HCT116 (cell line): ENCODE measurements at places on chromosomes 3 and 15.

DNA sequence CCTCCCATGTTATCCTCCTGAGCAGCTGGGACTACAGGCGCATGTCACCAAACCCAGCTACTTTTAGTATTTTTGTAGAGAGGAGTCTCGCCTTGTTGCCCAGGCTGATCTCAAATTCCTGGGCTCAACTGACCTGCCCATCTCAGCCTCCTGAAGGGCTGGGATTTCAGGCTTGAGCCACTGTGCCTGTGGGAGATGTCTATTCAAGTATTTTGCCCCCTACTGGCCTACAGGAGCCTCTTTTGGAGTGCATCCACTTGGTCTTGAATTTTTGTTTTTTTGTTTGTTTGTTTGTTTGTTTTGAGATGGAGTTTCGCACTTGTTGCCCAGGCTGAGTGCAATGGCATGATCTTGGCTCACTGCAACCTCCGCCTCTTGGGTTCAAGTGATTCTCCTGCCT, 3.2 kb upstream of the DHX30 start:
- DNase-seq, result no peak

DNA sequence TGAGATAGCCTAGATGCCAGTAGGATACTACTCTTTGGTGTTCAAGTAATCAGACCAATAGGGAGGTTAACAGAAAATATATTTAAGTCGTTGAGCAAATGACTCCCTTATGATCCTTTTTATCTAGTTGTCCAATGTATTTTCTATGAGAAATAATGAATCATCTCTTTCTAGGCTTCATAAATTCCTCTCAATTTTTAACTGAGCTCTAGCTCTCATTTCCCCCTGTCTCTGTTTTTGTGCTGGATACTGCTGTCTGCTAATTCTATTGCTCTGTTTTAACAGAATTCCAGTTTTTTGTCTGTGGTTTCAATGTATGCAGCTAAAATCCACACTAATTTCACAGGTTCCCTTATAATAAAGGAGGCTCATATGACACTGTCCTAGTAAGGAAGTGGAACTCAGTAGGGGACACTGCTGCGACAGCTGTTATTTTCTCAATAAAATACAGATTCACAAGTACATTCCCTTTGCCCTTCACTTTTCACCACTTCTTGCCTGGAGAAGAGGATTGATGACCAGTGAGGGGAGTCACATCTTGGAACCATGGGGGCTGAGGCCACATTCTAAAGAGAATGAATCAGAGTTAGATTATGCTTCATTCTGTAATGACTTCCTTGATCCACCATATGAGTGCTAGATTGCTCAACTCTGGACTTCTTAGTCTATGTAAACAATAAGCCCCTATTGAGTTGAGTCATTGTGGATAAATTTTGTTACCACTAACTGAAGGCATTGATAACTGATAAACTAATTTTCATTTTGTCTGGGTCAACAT, 558.7 kb upstream of the KCNMB2 start:
- peak; percentile 18 for DNase-seq

- peak; percentile 57 for DNase-seq
Measured at GRCh38 chr3:125647318-125648014, 52.2 kb upstream of the OSBPL11 start.

- no peak for DNase-seq
Measured at GRCh38 chr3:112767177-112767576, 79.5 kb downstream of the CD200R1L start.

DNA sequence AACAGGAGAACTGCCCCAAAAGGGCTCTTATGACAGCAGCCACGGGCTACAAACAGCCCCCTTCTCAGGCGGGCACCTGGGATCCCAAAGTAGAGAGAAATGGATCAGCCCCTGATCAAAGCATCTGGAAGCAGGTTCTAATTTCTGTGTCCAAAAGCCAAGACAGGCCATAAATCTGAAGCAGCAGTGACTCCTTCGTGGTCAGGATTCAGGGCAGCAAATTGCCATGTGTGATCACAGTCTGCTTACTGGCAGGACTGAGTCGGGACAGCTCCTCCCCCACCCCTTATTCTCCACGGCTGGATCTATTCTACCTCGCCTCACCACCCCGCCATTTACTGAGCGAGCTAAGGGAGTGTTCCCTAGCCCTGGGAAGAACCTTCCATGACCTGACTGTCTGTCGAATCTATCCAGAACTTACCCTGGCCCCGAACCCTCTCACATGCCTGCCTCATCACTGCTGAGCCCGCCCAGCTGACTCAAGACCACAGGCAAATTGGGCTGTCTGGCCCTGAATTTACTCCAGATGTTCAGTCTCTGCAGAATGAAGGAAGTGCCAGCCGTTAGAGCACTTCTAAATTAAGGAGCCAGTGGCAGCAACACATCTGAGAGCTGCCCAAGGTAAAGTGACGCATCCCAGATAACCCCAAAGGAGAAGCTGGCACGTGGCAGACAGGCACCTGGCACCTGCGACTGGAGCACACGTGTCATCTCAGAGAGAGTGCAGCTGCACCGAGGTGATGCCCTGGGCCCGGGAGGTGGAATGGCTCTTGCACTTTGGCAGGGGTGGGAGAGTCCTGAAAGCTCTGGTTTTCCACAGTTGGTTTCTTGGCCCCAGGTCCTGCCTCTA, 1.3 kb downstream of the LRRC15 start:
- DNase-seq, result no peak
